Calu3 (cell line): ENCODE measurements at places on chromosomes 6 and 20.

DNA sequence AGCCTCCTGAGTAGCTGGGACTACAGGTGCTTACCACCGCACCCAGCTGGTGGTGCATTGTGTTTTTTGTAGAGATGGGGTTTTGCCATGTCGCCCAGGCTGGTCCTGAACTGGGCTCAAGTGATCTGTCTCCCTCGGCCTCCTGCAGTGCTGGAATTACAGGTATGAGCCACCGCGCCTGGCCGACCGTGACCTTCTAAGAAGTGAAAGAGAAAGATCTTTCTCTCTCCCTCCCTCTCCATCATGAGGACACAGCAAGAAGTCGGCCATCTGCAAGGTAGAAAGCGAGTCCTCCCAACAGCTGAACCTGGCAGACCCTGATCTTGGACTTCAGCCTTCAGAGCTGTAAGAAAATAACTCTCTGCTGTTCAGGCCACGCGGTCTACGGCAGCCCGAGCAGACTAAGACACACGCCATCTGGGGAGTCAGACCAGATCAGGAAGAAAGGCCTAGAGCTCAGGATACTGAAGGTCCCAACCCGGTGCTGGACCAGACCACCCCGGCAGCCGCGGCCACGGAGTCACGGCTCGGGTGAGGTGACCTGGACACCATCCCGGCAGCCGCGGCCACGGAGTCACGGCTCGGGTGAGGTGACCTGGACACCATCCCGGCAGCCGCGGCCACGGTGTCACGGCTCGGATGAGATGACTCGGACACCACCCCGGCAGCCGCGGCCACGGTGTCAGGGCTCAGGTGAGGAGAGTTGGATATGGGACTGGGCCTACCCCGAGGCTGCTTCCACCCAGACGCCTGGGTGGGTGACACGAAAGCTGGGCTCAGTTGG, 9.6 kb downstream of the GMEB2 start:
- DNase-seq = no peak

DNA sequence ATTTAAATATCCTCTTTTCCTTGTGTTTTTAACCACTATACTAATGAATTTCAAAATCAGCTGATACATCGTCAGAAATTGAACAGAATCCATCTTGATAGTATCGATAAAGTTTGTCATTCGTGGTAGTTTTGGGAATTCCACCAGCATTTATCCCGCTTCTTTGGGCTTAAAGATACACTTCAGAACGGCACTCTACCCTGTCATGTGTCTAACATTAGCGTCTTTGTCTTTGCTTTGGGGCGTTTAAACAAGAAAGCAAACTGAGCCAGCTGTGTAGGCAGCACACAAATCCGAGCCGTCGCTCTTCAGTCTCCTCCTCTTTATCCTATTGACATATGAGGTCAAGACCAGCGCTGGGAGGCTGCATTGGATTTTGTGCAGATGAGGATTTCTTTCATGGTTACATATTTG, 27.5 kb upstream of the NHSL1 start:
- no peak for DNase-seq

GRCh38 chr20:10240655-10241054, 22.0 kb downstream of the SNAP25 start:
- DNase-seq = no peak

- no peak for DNase-seq
Measured at GRCh38 chr6:21438237-21438985, 155.1 kb upstream of the SOX4 start.

GRCh38 chr6:89432875-89433251, at the start of gene ANKRD6:
Gene ANKRD6 (plus strand): TSS chr6:89433152. CDS start chr6:89566977, 133,825 bp downstream.
- DNase-seq = peak; percentile 93

DNA sequence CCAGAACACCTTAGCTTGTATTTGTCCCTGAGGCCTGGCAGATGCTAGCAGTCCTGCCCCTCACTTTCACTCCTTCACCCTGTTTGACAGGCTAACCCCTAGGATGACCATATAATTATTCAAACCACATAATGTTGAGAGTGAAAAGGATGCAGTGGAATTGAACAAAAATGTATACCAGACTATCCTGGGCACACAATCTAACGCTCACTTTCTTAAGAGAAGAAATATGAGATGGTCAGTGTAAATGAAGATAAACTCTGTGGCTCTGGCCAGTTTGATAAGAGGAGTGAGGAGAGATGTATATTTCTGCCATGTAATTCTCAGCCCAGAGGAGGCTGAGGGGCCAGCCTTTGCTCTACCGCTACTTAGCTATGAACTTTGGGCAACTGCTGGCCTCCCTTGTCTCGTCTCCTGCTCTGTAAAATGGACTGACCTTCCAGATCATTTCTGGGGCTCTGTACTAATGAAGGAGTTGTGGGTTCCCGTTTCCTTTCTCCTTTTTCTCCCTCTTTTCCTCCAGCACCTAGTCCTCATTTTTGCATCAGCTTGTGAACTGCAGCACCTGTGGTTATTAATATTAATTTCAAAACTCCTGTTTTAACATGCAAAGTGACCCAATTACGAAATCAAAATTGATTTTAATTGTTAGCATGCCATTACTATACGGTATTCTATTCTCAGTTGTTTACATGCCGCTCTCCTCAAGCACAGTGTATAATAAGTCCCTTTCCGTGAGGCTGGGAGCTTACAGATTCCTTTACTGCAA, 92.5 kb upstream of the IYD start:
- no peak for DNase-seq

- no peak for DNase-seq
Measured at GRCh38 chr20:50533061-50533460, 22.9 kb downstream of the PTPN1 start.

DNA sequence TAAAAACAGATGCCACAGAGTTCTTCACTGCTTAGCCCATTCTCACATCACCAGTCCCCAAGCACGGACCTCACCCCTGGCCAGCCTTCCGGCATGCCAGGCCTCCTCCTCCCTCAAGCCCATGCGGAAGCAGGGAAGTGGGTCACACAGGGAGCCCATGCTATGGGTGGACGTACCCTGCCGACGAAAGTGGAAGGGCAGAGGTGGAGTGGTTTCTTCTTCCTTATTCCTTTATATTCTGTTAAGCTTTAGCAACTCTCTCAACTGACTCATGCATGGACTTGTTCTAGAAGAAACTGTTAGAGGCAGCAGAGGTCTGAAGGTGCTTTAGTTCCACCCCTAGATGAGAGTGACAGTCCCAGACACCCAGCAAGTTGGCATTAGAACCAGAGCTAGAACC, 118.6 kb downstream of the LY86 start:
- DNase-seq = no peak

DNA sequence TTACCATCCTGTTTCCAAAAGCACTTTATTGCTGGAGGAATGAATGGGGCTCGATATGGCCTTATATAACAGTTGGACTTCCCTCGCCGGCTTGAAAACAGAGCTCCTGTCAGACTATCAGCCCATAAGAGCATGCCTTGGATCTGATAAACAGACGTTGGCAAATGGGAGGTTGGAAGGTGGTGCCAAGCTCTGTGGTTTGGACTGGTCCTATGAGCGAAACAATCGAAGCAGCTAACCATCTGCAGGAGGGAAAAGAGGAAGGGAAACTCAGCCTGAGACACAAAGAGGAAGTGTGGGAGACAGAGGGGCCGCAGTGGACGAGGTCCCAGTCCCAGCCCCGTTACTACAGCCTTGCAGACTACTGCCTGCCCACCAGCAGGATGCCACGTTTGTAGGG, 92.9 kb downstream of the TFAP2C start:
- no peak for DNase-seq

DNA sequence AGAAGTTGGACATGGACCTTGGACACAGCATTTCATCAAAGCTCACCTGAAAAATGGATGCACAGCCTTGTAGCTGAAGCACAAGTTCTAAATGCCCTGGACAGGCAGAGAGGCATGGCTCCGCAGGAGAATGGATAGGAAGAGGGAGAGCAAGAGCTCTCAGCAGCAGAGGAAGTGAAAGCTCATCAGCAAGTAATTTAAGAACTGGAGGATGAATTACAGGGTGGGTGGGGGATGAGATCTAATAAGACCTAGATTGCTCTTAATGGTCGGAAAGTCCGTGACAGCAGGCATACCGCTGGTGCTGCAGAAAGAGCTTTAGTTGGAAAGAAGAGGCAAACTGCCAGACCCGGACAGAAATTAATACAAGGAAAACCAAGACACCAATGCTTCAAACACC, 37.3 kb upstream of the SAYSD1 start:
- DNase-seq = no peak

DNA sequence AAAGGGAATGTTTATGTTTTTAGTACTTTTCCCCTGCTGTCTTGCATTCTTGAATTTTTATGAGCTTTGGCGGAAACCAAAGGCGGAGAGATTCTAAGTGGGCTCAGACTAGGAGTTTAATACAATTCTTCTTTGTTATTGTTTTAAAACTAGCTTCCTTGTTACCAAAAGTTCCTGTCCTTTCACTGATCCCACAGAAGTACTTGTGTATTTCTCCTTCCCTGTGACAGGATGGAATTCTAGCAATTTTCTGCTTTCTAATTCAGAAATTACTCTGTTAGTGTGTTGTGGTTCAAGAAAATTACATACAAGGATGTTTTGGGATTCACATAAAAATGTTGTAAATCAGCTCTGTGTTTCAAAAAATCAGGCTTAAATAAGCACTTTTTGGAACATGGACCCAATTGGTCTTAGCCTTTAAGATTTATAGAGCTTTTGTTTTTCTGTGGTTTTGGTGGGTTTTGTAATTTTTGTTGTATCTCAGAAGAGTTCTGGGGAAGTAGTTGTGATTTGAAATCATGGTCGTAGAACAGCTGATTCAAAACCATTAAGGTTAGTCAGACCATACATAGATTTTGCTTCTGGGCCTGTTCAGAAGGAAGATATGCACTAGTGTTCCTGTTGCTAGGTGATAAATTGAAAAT, 17.6 kb upstream of the CTAGE9 start:
- DNase-seq = no peak

DNA sequence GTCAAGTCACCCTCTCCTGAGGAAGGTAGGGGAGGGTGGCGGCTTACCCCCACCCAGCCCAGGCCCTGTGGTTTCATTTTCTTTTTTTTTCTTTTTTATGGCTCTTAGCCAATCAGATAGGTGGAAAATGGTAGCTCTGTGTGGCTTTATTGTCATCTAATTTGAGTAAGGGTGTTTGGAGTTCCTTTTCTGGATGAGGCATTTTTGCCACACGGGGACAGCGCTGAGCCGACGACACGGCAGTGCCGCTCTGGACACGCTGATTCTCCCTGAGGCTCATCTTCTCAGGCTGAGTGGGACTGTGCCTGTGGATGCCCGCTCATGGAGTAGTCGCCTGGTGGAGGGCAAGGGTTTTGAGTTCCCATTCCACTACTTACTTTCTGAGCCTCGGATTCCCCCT, 37.6 kb upstream of the ANGPT4 start:
- no peak for DNase-seq
